ENCODE measurements at places on chromosomes 3 and 15.

DNA sequence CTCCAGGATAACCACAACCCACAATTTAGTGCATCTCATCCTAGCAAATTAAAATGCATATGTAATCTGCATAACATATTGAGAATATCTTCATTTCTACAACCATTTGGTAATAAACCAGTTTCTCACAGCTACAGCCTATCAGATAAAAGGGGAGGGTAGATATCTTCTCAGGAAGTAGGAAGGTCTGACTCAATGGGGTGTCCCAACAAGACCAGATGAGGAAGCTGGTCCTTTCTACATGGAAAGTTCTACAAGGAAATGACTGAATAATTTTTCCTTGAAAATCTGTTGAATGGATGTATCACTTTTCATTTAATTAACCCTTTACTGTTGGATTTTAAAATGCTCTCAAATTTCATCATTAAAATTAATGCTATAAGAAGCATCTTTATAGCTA, 17.4 kb upstream of the TMPRSS7 start:
- no peak for DNase-seq

- no peak for DNase-seq
Measured at GRCh38 chr3:153963012-153963411, 158.2 kb upstream of the ARHGEF26 start.

- no peak for DNase-seq
Measured at GRCh38 chr3:132637590-132637989, 22.0 kb downstream of the ACAD11 start.

GRCh38 chr15:66505430-66505811, 295 bp downstream of the ZWILCH start:
- no peak for DNase-seq

DNA sequence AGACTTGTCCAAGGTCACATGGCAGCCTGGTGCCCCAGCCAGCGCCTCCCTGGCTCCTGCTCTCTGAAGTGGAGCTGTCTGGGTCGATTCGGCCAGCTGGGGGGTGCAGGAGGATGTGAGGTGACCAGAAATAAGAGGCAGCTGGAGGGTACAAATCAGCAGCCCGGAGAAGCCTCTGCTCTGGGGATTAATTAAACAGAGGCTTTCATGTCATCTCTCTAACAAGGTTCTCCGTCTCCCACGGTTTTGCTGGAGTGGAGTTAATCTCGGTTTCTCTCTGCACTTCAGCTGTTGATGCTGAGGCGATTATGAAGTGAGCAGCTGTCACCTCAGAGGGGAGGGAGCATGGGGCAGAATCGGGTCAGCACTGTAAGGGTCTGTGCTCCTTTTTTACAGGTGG, 236.8 kb downstream of the TLE3 start:
- DNase-seq = no peak

- DNase-seq = no peak
Measured at GRCh38 chr3:54928046-54928770, at the start of gene LRTM1. LRTM1 (minus strand) TSS chr3:54928059; CDS start chr3:54927911, 148 bp downstream.

DNA sequence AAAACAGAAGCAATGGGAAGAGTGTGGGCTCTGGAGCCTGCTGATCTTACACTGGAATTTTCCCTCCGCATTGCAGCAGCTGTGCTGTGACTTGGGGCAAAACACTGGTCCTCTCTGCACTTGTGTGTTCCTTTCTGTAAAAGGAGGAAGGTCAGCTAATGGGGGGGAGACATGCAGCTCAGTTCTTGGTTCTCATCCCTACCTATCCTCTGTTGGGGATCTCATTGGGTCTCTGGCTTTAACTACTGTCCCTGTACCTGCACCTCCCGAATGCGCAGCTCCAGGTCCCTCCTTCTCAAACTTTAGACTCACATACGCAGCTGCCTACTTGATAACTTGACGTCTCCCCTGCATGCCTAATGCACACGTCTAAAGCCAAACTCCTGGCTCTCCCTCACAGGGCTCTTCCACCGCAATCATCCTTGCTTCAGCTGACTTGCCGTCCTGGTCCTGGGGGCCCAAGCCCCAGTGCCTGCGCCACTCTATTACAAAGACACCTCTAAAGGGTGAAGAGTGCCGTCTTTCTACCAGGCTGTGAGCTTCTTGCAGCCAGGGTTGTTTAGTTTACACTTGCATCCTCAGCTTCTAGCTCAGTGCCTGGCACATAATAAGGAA, 5.9 kb upstream of the TMEM44 start:
- DNase-seq = no peak

DNA sequence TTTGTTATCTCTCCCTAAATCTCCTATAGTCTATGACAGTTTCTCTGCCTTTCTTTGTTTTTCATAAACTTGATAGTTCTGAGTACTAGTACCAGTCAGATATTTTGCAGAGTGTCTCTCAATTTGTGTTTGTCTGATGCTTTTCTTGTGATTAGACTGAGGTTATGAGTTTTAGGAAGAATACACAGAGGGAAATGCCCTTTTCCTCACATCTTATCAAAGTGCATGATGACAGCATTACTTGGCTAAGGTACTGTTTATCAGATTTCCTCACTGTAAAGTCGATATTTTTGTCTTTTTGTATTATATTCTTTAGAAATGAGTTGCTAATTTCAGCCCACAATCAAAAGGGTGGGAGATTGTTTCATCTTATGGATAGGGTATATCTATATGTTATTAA, 45.6 kb downstream of the GLCE start:
- no peak for DNase-seq

DNA sequence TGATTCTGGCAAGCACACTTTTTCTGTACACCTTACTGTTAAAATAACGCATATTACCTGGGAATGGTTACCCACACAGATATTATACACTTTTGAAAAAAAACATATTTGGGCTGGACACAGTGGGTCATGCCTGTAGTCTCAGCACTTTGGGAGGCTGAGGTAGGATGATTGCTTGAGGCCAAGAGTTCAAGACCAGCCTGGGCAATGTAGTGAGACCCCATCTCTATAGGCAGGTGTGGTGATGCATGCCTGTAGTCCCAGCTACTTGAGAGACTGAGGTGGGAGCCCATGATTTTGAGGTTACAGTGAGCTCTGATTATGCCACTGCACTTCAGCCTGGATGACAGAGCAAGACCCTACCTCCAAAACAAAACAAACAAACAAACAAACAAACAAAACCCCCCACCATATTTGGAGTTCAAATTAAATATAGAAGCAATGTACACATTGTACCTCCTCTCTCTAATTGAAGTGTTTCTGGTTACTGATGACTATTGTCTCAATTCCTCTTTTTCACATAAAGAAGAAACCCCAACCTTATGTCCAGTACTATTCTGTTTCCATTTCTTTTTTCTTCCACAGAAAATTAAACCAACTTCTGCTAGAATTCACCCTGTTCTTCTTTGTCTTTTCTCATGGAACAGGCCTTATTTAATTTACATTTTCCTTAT, 152.6 kb upstream of the UMPS start:
- no peak for DNase-seq

GRCh38 chr3:158936530-158937113, 134.8 kb downstream of the MFSD1 start:
- DNase-seq = no peak

DNA sequence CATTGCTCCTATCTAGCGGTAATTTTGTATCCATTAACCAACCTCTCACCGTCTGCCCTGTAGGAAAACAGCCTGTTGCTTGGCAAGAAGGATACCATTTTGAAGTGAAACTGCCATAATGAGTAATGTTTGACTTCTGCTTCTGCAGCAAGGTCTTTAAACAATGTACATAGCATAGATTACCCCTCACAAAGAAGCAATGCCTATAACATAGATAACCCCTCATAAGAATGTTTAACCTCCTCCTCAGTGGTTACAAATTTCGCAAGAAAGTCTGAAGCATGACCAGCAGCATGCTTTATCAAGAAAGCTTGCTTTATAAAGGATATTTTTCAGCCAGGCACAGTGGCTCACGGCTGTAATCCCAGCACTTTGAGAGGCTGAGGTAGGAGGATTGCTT, 61.2 kb upstream of the MFGE8 start:
- DNase-seq = no peak

DNA sequence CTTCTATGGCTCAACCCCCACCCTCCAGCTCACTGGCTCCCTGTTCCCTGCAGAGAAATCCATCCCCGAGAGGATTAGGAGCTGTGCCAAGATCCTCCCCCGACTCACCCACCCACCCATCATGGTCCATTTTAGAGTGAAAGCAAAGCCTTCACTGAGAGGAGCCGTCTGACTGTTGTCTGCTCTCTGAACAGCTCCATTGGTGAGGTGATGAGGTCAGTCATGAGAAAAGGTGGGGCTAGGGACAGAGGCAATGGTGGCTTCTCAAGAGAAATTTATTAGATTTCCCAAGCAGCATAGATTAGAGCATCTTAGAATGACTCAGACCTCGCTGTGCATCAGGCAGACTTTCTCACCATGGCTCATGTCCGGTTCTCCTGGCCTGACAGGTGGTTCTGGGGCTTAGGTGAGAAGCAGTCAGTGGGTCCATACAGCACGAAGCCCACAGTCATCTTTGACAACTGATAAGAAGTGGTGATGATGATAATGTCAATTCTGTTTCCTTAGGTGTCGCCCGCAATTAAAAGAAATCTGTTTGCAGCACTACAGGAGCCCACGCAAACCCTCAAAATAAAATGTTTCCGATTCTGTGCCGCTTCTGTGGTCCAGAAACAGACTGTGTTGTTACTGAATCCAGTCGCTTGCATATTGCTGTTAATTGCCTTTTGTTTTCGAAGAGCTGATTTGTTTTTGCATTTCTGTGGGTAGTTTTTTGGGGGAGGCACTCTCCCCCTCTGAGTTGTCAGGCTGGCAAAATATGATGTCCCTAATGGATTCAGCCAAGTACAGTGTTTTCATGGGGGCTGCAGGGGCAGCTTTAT, 24.8 kb upstream of the RHO start:
- no peak for DNase-seq

- no peak for DNase-seq
Measured at GRCh38 chr3:100122321-100122720, 8.0 kb upstream of the FILIP1L start.

- no peak for DNase-seq
Measured at GRCh38 chr15:52328680-52329079, 33.1 kb upstream of the MYO5C start.

DNA sequence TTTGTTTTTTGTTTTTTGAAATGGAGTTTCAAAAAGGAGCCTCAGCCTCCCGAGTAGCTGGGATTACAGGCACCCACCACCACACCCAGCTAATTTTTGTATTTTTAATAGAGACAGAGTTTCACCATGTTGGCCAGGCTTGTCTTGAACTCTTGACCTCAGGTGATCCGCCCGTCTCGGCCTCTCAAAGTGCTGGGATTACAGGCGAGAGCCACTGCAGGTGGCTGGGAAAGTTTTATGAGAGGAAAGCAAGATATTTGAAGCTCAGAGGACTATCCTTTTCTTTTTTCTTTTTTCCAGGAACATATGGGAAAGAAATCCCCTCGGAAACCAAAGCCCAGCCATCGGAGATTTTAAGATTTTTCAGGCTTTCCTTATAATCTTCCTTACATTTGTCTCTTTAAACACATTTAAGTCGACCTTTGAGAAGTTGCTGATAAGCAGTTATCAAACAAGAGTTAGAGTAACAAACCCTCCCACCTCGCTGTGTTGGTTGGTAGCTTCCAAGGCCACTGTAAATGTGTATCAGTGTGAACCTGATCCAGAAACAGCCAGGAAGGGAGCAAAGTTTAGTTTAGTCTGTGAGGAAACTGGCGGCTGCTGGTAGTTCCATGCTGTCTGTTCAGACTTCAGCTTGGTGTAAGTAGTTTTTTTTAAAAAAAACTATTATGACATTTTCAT, 34.5 kb upstream of the MAP3K13 start:
- DNase-seq = no peak
